ENCODE measurements at places on chromosomes 12 and 14.

DNA sequence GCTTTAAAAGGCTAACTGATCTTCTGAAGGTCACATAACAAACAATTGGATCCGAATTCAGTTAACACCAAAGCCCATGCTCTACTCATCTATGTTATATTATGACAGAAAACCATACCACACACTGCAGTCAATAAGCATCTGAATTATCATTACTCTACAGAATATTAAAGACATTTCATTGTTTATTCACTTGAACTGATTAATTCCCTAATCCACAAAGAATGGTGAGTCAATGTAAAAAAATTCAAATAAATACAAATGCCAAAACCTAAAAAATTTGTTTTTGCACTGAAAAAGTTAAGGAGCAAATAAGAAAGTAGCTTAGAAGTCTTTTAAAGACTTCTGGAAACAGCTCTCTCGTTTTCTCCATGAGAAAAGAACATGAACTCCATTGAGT is 13.7 kb downstream of the NID2 start:
- no peak for DNase-seq

DNA sequence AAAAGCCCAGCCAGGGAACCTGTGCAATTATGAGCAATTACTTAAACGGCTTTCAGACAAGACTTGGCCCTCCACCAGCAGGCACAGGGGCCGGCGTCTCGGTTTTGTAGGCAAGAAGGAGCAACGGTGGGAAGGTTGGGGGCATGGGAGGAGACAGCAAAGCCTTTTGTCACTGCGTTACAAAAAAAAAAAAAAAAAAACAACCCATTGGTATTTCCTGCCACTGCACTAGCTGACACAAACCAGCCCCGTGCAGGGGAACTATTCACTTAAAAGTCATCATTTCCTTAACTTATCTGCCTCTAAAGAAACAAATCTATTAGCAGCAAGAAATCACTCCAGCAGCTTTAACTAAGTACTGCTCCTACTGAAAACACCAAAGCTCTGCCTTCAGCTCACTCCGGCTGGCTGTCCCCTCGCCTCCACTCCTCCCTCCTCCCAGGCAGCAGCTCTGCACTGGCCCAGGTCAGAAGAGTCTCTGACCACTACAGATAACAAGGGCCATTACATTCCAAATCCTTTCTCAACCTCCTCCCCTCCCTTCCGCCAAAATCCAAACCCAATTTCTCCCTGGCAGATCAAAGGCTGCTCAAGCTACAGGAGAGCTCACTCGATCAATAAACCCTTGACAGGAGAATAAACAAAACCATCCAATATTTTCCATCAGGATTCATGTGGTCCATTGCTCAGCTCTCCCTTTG is 105.2 kb upstream of the CDKN3 start:
- DNase-seq = no peak

GRCh38 chr12:52213564-52214420 is 19.3 kb upstream of the KRT7 start:
- peak; percentile 68 for DNase-seq

GRCh38 chr14:104693482-104694431 is 4.3 kb downstream of the INF2 start:
- DNase-seq = no peak

DNA sequence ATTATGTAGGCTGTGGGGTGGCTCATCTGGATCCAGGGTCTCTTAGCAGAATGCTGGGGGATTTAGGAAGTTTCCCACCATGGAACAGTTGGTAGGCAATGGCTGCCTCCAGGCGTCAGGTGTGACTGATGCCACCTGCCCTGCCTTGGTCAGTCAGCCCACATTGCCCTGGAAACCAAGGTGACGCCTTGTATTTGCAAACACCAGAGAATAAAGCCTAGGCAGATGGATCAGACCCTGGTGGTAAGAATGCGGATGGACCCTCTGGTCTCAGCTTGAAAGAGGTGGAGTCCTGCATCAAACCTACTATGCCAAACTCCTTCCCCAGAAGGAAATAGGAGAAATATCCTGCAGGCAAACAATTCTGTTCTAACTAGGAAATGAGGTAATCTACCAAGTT is 38.2 kb downstream of the NCKAP5L start:
- DNase-seq = no peak

DNA sequence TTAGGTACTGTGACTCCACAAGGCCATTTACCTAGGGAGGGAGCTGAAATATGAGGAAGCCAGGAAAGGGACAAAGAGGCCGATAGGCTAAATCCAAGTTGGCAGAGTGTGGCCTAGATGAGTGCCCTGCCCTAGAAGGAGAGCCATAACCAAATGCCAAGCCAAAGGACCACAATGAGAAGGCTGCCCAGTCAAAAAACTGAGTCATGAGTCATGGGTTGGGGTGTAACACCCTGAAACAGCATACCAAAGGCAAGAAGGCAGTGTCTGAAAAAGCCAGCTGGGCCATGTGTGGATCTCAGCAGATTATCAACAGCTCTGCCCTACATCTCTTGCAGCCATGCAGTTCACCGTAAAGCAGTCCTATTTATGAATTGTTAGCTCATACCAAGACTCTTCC is 171.7 kb downstream of the PHLDA1 start:
- no peak for DNase-seq

GRCh38 chr14:44576356-44576755 is 69.3 kb upstream of the FSCB start:
- DNase-seq = no peak

DNA sequence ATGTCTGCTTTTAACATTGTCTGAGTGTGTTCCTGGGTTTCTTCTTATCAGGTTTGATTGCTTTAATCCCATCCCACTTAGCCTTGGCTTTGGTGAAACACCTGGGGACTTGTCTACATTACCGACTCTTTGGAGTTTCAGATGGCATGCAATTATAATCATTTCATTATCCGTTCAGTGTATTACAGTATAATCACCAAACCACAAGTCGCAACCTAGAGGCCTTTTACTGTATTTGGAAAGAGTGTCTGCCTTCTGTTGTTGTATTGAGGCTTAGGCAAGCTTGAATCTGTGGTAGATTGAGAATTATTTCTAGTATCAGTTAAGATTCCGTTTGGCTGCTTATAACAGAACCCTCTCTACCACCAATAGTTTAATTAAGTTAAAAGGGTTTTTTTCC is 103.9 kb downstream of the TGFB3 start:
- DNase-seq = no peak

DNA sequence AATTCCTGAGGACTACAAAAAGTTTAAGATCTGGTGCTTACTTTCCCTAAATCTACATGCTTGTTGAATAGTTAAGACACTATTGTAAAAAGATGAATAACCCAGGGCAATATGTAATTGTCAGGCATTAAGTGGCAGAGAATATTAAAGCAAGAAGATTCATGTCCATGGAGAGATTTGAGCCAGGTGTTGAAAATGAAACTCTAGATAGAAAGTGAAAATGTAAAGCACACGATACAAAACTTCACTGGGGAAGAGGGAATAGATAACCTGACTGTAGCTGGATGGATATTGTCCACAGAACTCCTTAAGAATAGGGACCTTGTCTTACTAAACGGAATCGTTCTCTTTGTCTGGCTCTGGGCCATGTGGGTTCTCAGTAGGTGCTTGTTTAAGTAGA is 5.0 kb downstream of the CAND1 start:
- no peak for DNase-seq

DNA sequence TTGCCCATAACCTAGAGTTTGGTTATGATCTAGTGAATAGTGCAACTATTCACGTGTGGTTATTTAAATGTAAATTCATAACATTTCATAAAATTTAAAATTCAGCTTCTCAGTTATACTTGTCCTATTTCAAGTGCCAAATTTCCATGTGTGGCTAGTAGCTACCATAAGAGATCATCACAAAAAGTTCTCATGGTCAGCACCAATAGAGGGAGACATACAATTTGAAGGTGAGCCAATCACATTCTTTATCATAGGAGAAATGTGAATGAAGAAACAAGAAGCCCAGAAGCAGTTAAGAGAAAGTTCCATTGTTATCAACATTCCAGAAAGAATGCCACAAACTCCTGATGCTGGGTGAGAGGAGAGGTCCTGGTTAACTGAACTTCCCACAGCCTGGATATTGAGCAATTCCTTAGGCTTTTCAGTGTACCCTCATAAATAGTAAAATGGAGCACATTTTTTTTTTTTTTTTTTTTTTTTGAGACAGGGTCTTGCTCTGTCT is 892.9 kb upstream of the USP15 start:
- DNase-seq = no peak

DNA sequence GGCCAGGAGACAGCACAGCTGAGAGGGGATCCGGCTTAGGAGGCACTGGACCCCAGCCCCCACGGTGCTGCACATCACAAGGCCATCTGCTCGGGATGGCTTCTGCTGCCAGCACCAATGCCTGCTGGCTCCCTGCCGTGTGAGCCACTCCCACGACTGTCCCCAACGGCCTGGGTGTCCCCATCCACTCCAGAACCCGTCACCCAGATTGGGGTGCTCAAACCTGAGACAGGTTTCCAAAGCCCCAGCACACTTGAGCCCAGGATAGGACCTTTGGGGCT is 102.4 kb downstream of the RFLNA start:
- DNase-seq = no peak

GRCh38 chr14:76918256-76918781 is 92.1 kb downstream of the LRRC74A start:
- peak; percentile 70 for DNase-seq

GRCh38 chr12:1907652-1908611 is 10.5 kb downstream of the CACNA2D4 start:
- DNase-seq = no peak

- DNase-seq = peak; percentile 36
Observed at GRCh38 chr12:116066381-116067230, 210.9 kb downstream of the MED13L start.

DNA sequence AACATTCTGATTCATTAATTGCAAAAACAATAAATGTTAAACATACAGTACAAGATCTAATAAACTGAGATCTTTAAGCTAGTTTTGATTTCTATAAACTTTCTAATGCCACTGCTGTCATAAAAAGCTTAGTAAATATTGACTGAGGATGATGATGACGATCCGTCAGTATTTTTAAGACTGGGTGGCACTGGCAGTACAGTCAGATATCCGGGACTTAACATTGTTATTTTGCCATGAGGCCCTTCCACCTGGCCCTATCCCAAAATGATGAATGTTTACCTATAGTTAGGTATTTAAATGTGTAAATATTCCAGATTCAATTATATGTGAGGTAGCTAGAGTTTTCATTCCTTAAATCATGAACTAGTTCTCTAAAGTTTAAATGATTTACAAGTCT is 158.5 kb downstream of the FOXA1 start:
- DNase-seq = no peak

DNA sequence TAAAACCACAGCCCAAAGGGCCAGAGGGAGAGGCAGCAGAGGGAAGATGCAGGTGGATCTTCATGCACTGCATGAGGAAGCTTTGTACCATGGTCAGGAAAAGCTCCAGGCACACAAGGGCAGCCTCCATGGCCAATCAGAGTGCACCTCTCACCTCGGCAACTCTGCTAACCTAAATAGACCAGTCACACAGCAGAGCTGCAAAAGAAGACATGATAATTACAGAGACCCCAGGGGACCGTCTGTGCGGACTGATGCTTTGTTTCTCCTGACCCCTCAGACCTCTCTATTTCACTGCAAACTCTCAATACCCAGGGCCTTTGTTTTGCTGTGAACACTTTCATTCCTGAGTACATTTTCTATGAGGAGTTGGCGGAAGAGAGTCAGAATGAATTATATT is 10.7 kb upstream of the TCL1B start:
- no peak for DNase-seq

DNA sequence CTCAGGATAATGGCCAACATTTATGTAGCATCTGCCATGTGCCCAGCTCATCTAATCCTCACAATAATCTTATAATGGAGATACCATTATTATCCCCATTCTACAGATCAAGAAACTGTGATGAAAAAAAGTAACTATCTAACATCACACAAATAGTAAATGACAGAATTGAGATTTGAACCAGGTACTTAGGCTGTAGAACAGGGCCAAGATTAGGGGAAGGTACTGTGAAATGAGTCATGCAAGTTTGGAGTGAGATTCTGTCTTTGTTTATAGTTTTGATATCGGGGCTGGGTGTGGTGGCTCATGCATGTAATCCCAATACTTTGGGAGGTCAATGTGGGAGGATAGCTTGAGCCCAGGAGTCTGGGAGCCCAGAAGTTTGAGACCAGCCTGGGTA is 1.3 kb upstream of the GNPTAB start:
- no peak for DNase-seq

GRCh38 chr12:75474116-75474515 is 6.4 kb upstream of the GLIPR1 start:
- no peak for DNase-seq

GRCh38 chr14:68248481-68249255 is 429.1 kb downstream of the RAD51B start:
- no peak for DNase-seq

DNA sequence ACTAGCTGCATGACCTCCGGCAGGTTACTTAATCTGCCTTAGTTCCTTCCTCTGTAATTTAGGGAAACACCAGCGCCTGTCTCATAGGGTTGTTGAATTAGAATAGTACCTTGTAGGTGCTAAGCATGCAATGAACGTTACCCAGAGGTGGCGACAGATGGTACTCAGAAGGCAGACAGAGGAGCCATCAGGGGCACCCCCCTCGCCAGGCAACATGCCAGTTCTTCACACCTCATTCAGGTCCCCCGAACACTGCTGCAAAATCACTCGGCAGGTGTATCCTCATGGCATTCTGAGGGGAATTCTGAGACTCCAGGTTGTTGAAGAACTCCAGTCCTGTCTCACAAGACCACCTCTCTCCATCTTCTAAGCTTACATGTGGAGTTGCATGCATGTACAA is 10.1 kb downstream of the ISM2 start:
- no peak for DNase-seq

DNA sequence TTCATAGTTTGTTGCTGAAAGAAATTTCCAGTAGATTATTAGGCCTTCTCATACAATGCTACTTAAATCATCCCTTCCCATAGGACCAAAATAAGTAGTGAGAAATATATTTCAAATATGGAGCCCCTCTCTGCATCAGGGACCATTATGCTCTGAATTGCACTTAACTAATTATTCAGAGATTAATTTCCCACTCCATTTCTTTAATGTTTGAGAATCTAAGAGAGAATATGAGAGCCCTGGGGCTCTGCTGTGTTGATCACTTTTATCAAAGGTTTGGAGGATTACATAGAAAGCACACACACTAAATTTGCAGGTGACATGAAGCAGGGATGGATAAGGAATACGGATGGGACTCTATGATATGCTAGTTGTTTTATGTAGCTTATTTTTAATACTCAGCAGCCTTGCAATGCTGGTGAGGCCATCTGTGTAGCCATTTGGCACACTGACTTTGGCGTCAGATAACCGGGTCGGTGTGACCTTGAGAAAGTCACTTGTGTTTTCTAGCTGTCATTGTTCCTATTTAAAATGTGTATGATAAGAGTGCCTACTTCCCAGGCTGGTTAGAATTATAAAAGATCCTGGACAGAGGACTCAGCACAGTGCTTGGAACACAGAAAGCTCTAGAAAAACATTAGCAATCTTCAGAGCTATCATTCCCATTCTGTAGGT is 49.9 kb upstream of the FBXO21 start:
- DNase-seq = no peak

DNA sequence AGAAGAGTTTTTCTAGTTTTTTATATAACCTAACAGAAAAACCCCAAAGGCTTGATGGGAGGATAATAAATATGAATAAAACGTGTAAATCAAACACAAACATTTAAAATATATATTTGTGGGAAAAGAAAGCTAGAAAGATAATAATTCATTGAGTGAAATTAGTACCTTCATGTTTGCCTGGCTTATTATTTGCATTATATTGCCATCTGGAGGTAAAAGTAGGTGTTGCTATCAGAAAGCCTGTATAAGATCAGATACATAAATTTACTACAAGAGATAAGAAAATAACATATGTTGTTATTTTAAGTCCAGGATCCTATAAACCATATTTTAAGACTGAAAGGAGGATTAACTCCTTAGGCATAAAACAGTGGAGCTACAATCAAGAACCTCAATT is 77.7 kb downstream of the NTS start:
- DNase-seq = no peak

All from brain microvascular endothelial cell (primary cell).